Pancreas (tissue), 10 donors: ENCODE measurements at places on chromosomes 12 and 14. TPM values are rescaled to one million over a fixed set of nuclear protein-coding genes. Genes with fewer than 3 reads are reported as not detected.

DNA sequence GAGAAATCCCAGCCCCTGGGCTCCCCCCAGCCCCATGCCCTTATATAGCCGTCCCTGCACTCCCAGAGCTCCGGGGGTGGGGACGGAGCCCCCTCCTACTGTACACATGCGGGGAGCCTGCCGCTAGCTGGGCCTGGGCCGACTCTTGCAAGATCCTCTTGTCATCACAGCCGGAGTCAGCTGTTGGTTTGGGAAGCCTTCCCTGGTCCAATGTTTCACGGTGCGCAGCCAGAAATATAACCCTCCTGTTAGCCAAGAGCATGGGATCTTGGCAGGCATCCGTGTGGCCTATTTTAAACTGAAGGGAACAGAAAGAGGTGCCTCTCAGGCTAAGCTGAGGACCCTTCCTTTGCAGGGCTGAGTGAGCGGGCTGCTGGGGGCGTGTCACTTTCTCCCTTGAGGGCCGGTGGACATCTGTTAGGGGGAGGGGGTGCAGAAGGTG lies 175.3 kb downstream of the TSPAN9 start:
- peak; percentile 33 for DNase-seq
- no peak overlapping the region for H3K4me3 ChIP-seq
- no peaks in the 10 kb centered on the region for H3K27me3 ChIP-seq
- H3K36me3 ChIP-seq = no peaks in the 10 kb centered on the region
- H3K4me1 ChIP-seq = no peaks in the 10 kb centered on the region
- H3K27ac ChIP-seq = no peak overlapping the region

GRCh38 chr12:66188584-66189485 lies at the start of gene IRAK3:
TSS of gene IRAK3 (plus strand) at chr12:66189214. CDS start at chr12:66189300, 86 bp downstream.
- peak within 1 kb of the TSS; percentile 68 for H3K27ac ChIP-seq
- H3K4me1 ChIP-seq = no peaks in the 10 kb centered on the region
- H3K4me3 ChIP-seq = peak within 1 kb of the TSS; percentile 51
- no peaks in the 10 kb centered on the region for H3K27me3 ChIP-seq
- H3K36me3 ChIP-seq = no peaks in the 10 kb centered on the region

DNA sequence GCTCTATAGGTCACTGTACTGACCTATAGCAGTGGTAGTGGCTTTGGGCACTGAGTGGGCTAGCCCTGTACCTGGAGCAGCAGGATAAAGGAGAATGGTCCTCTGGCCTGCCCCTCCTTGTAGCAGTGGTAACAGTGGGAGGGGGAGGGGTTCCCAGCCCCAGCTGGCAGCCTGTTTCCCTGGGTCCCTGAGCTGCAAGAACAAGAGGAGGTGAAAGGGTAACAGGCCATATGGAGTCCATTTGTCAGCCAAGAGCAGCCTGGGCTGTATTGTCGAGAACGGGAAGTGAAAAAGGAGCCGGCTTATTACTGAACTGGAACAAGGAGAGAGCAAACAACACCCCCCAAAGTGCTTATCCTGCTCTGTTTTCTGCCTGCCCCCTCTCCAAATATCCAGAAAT lies 73.8 kb upstream of the SRSF5 start:
- peaks cover 62% of the 10 kb centered on the region for H3K4me1 ChIP-seq
- H3K27ac ChIP-seq = peak overlapping the region; percentile 86
- DNase-seq = no peak
- no peaks in the 10 kb centered on the region for H3K27me3 ChIP-seq

- no peaks in the 10 kb centered on the region for H3K4me1 ChIP-seq
- no peaks in the 10 kb centered on the region for H3K27me3 ChIP-seq
- H3K36me3 ChIP-seq = no peaks in the 10 kb centered on the region
- no peak overlapping the region for H3K27ac ChIP-seq
- H3K4me3 ChIP-seq = no peak overlapping the region
Measured at GRCh38 chr14:73248108-73248868, 11.0 kb downstream of the PAPLN start.

DNA sequence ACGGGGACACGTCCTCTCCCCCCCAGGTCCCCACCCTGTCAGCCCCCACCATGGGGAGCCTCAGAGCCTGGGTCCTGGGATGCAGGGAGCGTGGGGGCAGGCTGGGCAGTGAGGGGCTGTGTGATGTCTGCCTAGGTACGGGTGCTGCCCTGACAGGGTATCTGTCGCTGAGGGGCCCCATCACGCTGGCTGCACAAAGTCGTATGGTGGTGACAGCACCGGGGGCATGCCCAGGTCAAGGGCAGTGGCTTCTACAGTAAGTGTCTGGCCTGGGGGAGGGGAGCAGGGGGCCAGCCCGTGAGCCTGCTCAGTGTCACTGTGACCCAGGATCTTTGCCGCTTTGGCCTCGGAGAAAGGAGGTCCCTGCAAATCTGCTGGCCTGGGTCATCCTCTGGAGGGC lies 23.3 kb downstream of the PAPLN start:
- no peaks in the 10 kb centered on the region for H3K36me3 ChIP-seq
- no peaks in the 10 kb centered on the region for H3K4me1 ChIP-seq
- H3K4me3 ChIP-seq = no peak overlapping the region
- no peak overlapping the region for H3K27ac ChIP-seq
- no peak for DNase-seq

COCH gene
- 3.6 TPM for total RNA-seq

REP15 gene
- total RNA-seq = 0.51 TPM

DNA sequence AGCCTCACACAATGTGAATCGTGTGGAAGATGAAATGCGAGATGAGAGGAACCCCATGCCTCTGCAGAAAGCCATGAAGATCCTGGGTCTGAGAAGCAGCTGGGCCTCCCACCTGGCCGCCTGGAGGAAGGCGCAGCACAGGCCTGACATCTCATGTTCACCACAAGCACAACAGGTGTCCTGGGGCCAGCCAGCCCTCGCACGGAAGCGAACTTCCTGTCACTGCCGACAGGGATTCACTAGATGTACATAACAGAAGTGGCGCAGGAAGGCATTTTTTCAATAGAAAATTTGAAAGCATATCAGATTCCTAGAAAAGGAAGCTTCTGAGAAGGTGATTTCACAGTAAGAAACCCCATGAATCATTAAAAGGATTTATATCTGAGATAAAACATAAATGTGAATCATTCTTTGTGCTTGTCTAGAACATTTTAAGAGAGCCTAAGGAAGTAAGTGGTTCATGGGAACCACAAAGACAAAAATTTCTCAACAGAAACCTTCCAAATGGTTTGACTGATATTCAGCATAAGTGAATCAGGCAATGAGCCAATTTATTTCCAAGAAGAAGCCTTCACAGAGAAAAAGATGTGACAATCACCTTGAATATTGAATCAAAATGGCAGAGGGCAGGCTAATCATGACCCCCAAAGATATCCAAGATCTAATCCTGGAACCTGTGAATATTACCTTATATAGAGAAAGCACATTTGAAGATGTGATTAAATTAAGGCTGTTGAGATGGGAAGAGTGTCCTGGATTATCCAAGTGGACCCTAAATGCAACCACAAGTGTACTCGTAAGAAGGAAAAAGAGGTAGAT lies 311.9 kb downstream of the DUSP6 start:
- H3K36me3 ChIP-seq = no peaks in the 10 kb centered on the region
- H3K27ac ChIP-seq = no peak overlapping the region
- DNase-seq = no peak
- no peaks in the 10 kb centered on the region for H3K27me3 ChIP-seq

- no peak for DNase-seq
- no peak overlapping the region for H3K4me3 ChIP-seq
- H3K36me3 ChIP-seq = no peaks in the 10 kb centered on the region
- no peaks in the 10 kb centered on the region for H3K27me3 ChIP-seq
- H3K27ac ChIP-seq = no peak overlapping the region
- peaks cover 3% of the 10 kb centered on the region for H3K4me1 ChIP-seq
Measured at GRCh38 chr14:54676812-54677708, 110.1 kb downstream of the SAMD4A start.

LPAR5 gene
- 1.1 TPM for total RNA-seq

KRT6B gene
- total RNA-seq = 0.20 TPM

GRCh38 chr14:59507752-59508103 lies 23.4 kb downstream of the JKAMP start:
- no peak overlapping the region for H3K27ac ChIP-seq
- no peak for DNase-seq
- no peaks in the 10 kb centered on the region for H3K36me3 ChIP-seq
- no peak overlapping the region for H3K4me3 ChIP-seq
- H3K27me3 ChIP-seq = no peaks in the 10 kb centered on the region

DNA sequence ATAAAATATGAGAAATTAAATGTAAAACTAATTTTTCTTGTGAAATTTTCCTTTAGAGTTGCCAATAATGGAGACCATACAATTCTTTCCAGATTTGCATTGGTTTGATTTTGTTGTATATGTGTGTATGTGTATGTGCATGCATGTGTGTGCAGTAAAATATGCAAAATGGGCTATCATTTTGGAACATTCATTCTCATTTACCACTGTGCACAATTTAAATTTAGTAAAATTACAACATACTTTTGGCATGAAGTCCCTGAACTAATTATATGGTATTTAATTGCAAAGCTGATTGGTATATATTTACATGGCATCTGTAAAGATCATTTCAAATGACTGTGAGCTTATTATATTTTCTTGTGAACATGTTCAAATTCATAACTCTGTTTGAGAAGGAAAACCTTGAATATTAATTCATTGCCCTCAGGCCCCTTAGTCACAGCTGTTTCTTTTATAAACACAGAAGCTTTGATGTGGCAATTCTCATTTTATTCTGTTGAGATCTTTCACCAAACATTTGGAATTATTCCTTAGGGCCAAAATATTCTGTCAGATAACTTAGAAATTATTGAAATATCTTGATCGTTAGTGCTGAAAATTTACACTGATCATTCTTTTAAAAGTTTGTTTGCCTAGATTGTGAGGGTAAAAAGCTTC lies 17.6 kb downstream of the KERA start:
- no peak for DNase-seq
- no peaks in the 10 kb centered on the region for H3K27me3 ChIP-seq
- no peak overlapping the region for H3K27ac ChIP-seq

GRCh38 chr14:41606282-41606531 lies 469 bp upstream of the LRFN5 start:
- H3K27me3 ChIP-seq = no peaks in the 10 kb centered on the region
- H3K27ac ChIP-seq = no peak overlapping the region
- H3K4me1 ChIP-seq = no peaks in the 10 kb centered on the region

GRCh38 chr12:54196396-54196795 lies 7.6 kb upstream of the SMUG1 start:
- no peaks in the 10 kb centered on the region for H3K36me3 ChIP-seq
- H3K27ac ChIP-seq = no peak overlapping the region
- H3K4me3 ChIP-seq = no peak overlapping the region
- DNase-seq = no peak
- no peaks in the 10 kb centered on the region for H3K27me3 ChIP-seq
- no peaks in the 10 kb centered on the region for H3K4me1 ChIP-seq

RND1 gene
- 6.3 TPM for total RNA-seq

MSI1 gene
- total RNA-seq = 5.7 TPM

DNA sequence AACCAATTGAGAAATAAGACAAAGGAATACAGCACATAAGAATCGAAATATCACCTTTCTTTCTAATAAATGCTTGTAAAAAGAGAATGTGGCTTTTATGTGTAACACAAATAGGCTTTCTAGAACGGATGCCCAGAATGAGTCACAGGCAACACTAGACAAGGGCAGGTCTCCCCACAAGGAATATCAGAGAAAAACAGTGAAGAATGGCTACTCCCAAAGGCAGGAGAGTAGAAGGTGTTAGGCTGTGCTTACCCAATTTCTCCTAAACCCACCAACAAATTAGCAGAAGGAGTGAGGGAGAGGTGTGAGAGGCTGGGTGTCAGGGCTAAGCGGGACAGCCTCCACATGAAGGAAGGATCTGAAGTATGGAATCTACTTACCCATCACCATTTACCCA lies 55.2 kb downstream of the GALNT4 start:
- H3K4me3 ChIP-seq = no peak overlapping the region
- H3K36me3 ChIP-seq = no peaks in the 10 kb centered on the region
- no peaks in the 10 kb centered on the region for H3K4me1 ChIP-seq
- DNase-seq = no peak
- H3K27me3 ChIP-seq = no peaks in the 10 kb centered on the region

AQP2 gene
- total RNA-seq = not detected

DNA sequence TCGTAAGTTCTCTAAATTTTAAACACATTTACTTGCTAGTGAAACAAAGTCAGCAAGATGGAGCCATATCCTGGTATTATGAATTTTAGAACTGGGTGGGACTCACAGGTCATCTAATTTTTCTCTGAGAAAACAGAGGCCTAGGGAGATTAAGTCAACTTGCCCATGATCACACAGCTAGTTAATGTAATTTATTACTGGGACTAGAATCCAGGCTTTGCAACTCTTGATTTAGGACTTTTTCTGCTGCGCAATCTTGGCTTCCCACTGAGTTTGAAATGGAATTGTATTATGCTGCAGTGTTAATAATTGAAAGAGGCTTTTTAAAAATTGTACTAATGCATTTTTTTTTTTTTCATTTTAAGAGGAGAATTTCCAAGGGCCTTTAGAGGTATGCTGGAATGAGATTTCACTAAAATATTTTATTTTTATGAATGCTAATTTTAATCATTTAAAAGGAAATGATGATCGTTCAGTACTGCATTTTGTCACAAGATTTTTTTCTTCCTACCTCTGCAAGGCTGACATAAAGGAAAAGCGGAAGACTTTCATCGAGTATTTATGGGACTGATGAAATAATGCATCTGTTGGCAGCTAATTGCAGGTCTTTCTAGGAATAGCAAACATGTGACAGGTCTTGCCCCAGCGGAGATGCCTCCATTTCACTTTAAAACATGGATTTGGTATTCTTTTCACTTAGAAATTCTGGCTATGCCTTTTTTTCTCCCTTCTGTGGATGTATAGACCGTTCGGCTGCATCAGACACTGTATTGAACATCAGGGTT lies 9.6 kb downstream of the CRADD start:
- H3K4me1 ChIP-seq = no peaks in the 10 kb centered on the region
- no peak overlapping the region for H3K4me3 ChIP-seq
- no peak for DNase-seq
- no peak overlapping the region for H3K27ac ChIP-seq
- no peaks in the 10 kb centered on the region for H3K36me3 ChIP-seq

- H3K27me3 ChIP-seq = no peaks in the 10 kb centered on the region
- H3K36me3 ChIP-seq = no peaks in the 10 kb centered on the region
- H3K4me3 ChIP-seq = no peak overlapping the region
Measured at GRCh38 chr14:73796893-73797542, 54.6 kb upstream of the PTGR2 start.

GRCh38 chr12:124578854-124579253 lies 11.4 kb upstream of the NCOR2 start:
- H3K27ac ChIP-seq = no peak overlapping the region
- H3K4me3 ChIP-seq = no peak overlapping the region
- no peaks in the 10 kb centered on the region for H3K4me1 ChIP-seq
- H3K36me3 ChIP-seq = no peaks in the 10 kb centered on the region

PPP1R3E gene
- total RNA-seq = 6.0 TPM

TMEM63C gene
- 2.8 TPM for total RNA-seq
